Upper lobe of left lung (tissue), 6 donors: ENCODE measurements at places on chromosomes 3 and 15. TPM values are rescaled to one million over a fixed set of nuclear protein-coding genes. Genes with fewer than 3 reads are reported as not detected.

Gene IGSF10
- total RNA-seq, result 12.0 TPM

Gene SCAANT1
- not detected for total RNA-seq

Gene DIS3L
- total RNA-seq, result 39.3 TPM

Gene RBP2
- not detected for total RNA-seq

- no peaks in the 10 kb centered on the region for H3K27me3 ChIP-seq
- no peak overlapping the region for H3K4me3 ChIP-seq
- no peaks in the 10 kb centered on the region for H3K36me3 ChIP-seq
- no peak for DNase-seq
- H3K4me1 ChIP-seq, result no peaks in the 10 kb centered on the region
Observed at GRCh38 chr15:24659622-24660021, 16.0 kb upstream of the NPAP1 start.

DNA sequence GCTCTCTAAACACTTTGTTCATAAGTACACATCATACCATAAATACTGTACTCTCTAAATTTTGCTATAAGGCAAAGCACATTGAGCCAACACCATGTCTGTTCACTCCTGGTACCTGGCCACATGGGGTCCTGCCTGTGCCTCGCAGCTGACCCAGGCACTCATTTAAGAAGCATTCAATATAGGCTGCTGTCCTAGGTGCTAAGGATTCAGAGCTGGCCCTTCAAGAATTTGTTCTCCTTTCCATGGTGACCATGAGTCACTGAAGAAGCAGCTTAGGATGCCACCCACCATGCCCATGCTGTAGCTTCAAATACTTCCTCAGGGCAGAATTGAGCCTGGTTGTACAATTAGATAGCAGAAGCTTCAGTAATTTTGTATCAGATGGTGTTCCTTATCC is 119.2 kb upstream of the ZBED2 start:
- no peaks in the 10 kb centered on the region for H3K27me3 ChIP-seq
- H3K36me3 ChIP-seq, result no peaks in the 10 kb centered on the region
- no peaks in the 10 kb centered on the region for H3K4me1 ChIP-seq
- no peak for DNase-seq

DNA sequence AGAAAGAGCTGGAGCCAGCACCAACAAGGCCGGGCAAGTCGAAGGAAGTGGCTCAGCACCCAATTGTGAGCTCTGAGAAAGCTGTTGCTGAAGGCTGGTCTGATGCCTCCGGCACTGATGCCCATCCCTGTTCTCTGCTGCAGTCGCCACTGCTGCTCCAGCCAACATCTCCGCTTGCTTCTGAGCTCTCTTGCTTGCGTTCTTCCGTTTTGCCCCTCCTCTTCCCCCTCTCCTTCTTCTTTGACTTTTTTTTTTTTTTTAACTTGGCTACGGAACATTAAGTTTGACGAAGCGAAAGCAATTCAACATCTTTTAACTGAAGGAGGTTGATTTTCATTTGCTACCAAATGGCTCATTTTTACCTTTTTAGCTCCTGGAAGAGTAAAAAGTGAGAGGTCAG is 442.9 kb downstream of the MCTP2 start:
- no peak for DNase-seq

- no peaks in the 10 kb centered on the region for H3K4me1 ChIP-seq
- no peaks in the 10 kb centered on the region for H3K27me3 ChIP-seq
- H3K4me3 ChIP-seq, result no peak overlapping the region
Observed at GRCh38 chr3:13207578-13207922, 134.3 kb upstream of the IQSEC1 start.

GRCh38 chr3:186810336-186810996 is 4.2 kb upstream of the RFC4 start:
- H3K4me3 ChIP-seq, result no peak overlapping the region
- peaks cover 11% of the 10 kb centered on the region for H3K4me1 ChIP-seq
- no peak overlapping the region for H3K27ac ChIP-seq
- no peak for DNase-seq

DNA sequence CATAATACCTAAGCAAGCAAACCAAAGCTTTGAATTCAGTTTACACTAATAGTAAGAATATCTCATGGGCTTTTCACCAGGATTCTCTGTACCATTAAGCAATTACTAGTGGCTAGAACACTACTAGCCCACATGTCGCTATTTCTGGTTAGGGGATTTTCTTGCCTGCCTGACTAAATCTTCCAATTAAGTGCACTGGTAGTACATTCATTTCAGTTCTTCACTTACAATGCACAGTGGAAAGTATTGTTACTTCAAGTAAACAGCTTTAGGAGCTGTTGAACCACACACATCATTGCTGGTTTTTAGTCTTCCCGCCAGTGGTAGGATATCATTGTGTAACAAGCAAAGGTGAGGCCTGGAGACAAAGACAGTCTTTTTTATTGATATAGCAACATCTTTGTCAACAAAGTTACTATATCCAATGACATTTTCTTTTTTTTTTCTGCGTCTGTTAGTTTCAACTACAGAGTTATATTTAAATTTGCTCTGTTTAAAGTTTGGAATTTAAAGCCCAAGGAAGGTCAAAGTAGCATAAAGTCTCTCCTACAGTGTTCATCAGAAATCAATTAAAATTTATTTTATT is 826.8 kb upstream of the NR2F2 start:
- no peaks in the 10 kb centered on the region for H3K4me1 ChIP-seq
- no peak for DNase-seq
- H3K27me3 ChIP-seq, result no peaks in the 10 kb centered on the region
- H3K27ac ChIP-seq, result no peak overlapping the region
- no peak overlapping the region for H3K4me3 ChIP-seq

- no peaks in the 10 kb centered on the region for H3K27me3 ChIP-seq
- DNase-seq, result no peak
- H3K36me3 ChIP-seq, result no peaks in the 10 kb centered on the region
- no peak overlapping the region for H3K4me3 ChIP-seq
- H3K4me1 ChIP-seq, result peaks cover 4% of the 10 kb centered on the region
Observed at GRCh38 chr3:156161172-156161571, 40.8 kb downstream of the KCNAB1 start.

DNA sequence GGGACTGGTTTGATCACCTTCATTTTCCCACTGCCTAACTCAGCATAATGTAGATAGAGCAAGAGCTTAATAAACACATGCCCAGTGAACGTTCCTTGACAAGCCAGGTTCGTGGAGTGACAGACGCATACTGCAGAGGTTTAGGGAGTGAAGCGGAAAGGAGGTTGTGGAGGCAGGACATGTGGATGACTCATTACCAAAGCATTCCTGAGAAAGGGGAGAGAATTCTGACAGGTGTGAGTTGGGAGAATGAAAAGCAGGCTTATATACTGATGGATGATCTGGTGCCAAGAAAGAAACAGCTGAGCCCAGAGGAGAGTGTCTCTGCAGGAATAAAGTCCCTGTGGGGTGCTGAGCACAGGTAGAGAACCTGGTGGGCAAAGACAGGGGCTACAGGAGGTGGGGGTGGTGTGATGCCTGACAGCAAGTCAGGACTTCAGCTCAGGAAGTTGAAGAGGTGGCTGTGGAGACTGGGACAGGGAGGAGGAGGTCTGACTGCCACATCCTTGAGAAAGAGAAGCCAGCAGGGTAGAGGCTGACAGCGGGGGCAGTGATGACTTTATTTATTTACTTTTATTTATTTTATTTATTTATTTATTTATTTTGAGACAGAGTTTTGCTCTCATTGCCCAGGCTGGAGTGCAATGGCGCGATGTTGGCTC is 2.4 kb upstream of the RPL29 start:
- peaks cover 17% of the 10 kb centered on the region for H3K36me3 ChIP-seq
- H3K4me1 ChIP-seq, result peaks cover 23% of the 10 kb centered on the region
- H3K4me3 ChIP-seq, result no peak overlapping the region
- no peak for DNase-seq

- DNase-seq, result no peak
- H3K4me3 ChIP-seq, result no peak overlapping the region
- no peaks in the 10 kb centered on the region for H3K36me3 ChIP-seq
- peaks cover 46% of the 10 kb centered on the region for H3K4me1 ChIP-seq
Observed at GRCh38 chr15:80698676-80699075, 3.6 kb downstream of the ABHD17C start.

GRCh38 chr3:158420654-158421396 is 150.2 kb upstream of the MLF1 start:
- no peaks in the 10 kb centered on the region for H3K27me3 ChIP-seq
- DNase-seq, result no peak
- no peaks in the 10 kb centered on the region for H3K36me3 ChIP-seq
